NCI-H1105 treated with DMSO at 0.1 percent for 48 hours (cell line): ENCODE measurements at places on chromosomes 13 and 19.

DNA sequence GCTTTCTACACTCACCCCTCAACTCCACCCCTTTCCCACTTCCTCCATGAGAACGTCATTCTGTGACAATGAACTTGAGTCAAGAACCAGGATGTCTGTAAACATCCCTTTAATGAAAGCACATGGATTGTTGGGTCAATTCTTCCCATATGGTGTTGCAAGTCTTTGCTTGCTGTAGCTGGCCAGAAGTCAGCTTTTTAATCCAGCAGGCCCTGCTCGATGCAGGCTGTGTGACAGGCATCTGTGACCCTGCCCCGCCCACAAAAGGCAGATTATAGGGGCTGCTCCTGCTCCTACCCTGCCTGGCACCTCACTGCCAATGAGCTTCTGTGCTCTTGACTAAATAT lies 78.0 kb downstream of the STARD13 start:
- DNase-seq = no peak

DNA sequence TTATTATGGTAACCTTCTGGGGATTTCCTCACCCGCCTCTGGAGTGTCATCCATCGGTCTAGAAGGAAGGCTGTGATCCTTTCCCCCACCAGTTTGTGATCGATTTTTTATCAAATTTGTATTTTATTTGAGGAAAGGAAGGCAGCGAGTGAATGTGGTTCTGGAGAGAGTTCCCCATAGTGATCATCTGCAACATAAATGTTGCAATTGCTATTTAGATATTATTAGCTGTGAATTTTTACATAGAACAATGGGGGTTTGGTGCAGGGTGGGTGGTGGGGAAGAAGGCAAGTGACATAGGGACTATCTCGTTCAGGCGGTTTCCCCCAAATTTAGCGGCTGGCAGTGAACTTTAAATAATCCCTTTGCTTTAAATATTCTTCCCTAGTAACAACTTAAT lies 1.2 kb downstream of the CDK8 start:
- no peak for DNase-seq

- no peak for DNase-seq
Observed at GRCh38 chr13:105996391-105997025, 539.0 kb downstream of the EFNB2 start.

GRCh38 chr19:35404879-35405622 lies 34.2 kb downstream of the GPR42 start:
- DNase-seq = no peak

DNA sequence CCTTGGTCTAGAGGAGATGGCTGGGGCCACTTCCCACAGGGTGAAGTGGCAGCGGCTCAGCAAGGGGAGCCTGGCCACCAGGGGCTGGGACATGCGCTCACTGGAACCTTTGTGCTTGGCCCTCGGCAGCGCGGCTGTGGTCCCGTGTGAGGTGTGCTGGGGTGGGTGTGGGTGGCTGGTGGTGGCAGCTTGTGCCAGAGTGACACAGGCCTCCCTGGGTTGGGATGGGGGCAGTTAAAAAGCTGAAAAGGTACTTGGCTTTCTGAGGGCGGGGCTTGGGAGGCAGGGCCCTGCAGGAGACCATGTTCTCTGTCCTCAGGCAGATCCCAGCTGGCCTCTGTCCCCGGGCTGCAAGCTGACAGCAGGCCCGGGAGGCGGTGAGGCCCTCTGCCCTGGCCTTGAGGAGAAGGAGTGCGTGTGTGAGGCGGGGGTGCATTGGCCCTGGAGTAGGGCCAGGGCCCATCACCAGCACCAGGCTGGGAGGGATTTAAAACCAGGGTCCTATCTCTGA lies 17.3 kb downstream of the MPND start:
- DNase-seq = no peak

DNA sequence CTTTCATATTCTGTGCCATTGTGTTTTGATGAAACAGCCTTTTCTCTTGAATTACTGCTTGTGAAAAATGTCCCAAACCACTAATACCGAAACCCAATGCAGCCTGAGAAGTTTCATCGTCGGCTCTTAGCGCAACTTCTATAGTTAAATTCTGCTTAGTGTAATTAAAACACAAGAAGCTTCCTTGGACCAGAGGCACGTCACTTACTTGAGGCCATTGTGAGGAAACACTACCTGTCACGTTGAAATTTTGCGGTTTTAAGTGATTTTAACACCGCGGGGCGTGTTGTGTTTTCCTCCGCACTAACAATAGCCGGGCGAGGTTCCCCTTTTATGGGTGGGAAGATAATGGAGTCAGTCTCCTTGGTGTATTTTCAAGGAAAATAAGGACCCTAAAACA lies 70.9 kb downstream of the GGACT start:
- no peak for DNase-seq

DNA sequence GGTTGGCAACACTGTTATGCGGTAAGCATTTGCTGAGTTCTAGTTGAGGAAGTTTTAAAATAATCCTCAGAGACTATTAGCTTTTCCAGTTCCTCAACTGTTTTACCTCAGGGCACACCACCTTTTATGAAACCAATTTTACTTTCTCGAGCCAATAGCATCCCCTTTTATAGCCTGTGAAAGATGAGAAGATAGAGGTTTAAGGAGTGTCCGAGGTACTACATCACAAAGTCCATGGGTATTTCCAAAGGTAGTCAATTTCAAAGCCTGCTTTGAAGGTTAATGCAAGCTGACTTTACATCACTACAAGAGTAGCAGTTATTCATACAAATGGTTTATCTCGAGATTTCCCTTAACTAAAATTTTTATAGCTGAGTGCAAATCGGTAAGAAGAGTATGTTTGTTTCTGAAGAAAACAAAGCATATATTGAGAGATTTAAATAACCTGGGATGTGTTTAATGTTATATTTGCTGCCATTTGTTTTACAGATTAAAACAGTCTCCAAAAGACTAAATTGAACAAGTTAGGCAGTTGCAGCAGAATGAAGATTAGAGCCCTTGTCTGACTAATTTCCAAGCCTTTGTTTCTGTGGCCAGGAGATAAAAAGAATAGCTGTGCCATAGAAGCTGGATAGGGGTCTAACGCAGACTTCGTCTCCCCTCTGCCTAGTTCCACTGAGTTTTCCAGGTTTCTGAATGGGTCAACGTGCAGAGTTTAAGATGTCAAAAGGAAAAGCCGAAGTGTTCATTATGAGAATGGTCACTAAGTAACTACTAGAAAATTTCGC lies 74.7 kb upstream of the TRPC4 start:
- DNase-seq = no peak

DNA sequence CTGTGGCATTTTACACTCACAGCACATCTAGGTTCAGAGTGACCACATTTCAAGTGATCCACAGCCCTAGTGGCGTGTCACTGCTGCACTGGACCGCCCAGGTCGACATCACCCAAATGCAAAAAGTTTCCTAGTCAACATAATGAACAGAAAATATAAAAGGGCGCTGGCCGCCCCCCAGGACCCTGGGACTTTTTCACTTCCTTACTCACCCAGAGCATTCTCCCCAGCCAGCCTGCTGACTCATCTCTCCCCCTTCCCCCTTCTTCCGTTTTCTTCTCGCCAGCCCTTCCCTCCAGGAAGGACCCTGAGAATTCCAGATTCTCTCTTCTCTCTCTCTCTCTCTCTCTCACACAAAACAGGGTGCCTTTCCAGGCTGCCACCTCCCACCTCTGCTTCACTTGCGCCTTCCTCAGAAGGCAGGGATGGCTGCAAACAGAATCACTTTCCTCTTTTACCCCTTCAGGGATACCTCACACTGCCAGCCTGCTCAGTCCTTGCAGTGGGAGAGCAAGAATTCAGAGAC lies 21.0 kb upstream of the GRWD1 start:
- DNase-seq = no peak

GRCh38 chr19:6632002-6632621 lies 37.8 kb downstream of the TNFSF14 start:
- DNase-seq = peak; percentile 34

DNA sequence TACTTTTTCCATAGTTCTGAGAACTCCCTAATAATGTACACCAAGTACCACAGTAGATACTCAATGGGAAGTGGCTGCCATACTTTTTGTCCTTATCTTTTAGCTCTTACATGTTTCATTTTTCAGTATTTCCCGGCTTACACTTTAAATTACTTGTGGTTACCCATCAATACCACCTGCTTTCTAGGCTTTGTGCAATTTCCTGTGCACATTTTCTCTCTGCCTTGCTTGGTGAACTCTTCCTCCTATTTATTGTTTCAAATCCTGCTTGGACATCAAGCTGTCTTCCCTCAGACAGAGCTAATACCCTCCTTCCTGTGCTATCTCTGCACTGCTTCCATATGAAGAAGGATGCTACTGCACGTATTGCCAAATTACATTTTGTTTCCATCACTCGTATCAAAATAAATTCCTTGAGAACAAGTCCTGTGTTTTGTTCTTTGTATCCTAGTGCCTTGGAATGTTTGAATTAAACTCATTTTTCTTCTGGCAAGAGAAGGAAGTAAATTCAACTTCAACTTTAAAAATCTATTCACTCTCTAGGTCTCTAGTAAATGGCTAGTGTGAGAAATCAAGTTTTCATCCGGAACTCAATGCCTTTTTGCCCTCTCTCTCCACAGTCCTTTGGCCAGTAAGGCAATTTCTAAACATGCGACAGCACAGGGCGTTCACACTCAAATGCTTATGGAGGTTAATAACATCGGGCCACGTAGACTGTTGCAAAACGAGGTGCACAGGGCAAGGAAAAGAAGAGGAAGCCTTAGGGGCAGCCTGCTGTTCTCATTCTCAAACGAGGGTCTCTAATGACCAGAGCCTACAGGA lies 5.6 kb downstream of the ZAR1L start:
- no peak for DNase-seq

DNA sequence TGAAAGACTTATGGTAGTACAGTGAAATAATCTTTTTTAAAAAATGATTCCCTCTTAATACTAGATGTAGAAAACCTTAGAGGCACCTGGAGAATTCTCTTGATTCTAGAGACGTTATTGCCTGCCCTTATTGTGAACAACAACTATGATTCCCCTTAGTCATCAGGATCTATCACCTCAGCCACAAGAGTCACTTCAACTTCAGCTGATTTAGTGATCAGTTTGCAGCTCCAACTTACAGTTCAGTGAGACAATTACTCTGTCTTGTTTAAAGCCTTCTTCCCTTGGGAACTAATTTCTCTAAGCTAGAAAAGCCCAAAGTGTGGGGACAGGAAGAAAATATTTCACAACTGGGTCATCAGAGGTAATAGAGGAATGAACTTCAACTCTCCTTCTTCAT lies 254.3 kb upstream of the SLITRK1 start:
- no peak for DNase-seq
